ENCODE measurements at places on chromosomes 7 and 10.

GRCh38 chr7:117972606-117973005, 99.4 kb upstream of the CTTNBP2 start:
- no peak for DNase-seq

DNA sequence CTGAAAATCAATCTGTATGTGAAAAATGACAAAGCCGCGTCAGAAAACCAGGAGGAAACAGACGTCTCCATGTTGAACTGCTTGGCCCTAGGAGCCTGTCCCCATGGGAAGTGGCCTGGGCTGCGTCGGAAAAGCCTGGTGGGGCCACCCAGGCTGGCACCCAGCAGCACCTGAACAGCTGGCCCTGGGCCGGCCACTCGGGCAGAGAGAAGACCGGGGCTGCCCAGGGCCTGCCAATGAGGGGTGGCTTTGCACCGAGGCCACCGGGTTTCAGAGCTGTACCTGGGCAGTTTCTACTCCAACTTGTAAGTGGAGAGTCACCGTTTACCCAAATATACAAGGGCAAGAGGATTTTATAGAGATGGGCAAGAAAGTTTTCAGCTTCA, 1.1 kb upstream of the FUOM start:
- no peak for DNase-seq

GRCh38 chr10:77377034-77377433, 260.6 kb downstream of the KCNMA1 start:
- no peak for DNase-seq

- DNase-seq = no peak
Observed at GRCh38 chr10:6175329-6176055, 27.2 kb upstream of the PFKFB3 start.

- DNase-seq = no peak
Observed at GRCh38 chr7:12469568-12469967, 65.9 kb upstream of the VWDE start.

DNA sequence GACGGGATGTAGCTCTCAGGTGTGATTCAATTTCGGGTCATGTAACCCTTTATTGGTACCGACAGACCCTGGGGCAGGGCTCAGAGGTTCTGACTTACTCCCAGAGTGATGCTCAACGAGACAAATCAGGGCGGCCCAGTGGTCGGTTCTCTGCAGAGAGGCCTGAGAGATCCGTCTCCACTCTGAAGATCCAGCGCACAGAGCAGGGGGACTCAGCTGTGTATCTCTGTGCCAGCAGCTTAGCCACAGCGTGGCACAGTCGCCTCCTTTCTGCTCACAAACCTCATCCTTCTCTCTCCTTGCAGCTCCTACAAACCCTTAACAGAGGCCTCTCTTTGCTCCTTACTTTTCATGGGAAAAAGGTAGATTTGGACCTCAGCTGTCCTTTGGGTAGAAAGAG, 197.5 kb upstream of the PRSS58 start:
- DNase-seq = no peak
